Renal pelvis (tissue), 12 donors: ENCODE measurements at places on chromosomes 3 and 15. TPM values are rescaled to one million over a fixed set of nuclear protein-coding genes. Genes with fewer than 3 reads are reported as not detected.

The THAP10 gene
- 7.8 TPM for polyA plus RNA-seq

The CYP1A2 gene
- 0.21 TPM for polyA plus RNA-seq

The LMOD3 gene
- 0.10 TPM for polyA plus RNA-seq

The KIAA1143 gene
- polyA plus RNA-seq, result 47.9 TPM

The AAGAB gene
- 47.7 TPM for polyA plus RNA-seq

The XXYLT1 gene
- polyA plus RNA-seq, result 29.6 TPM

The ZDHHC19 gene
- polyA plus RNA-seq, result 0.40 TPM

The CPA3 gene
- 0.42 TPM for polyA plus RNA-seq

The LYZL4 gene
- polyA plus RNA-seq, result not detected

The FBXL2 gene
- polyA plus RNA-seq, result 30.2 TPM

The ADAMTS9 gene
- polyA plus RNA-seq, result 143 TPM

The CORO2B gene
- polyA plus RNA-seq, result 26.8 TPM

The RBP2 gene
- 0.58 TPM for polyA plus RNA-seq

The WNT7A gene
- not detected for polyA plus RNA-seq

The PSTPIP1 gene
- polyA plus RNA-seq, result 1.1 TPM

- DNase-seq, result no peak
These were observed 7.9 kb upstream of the PIK3CB start for GRCh38 chr3:138842483-138843188.

DNA sequence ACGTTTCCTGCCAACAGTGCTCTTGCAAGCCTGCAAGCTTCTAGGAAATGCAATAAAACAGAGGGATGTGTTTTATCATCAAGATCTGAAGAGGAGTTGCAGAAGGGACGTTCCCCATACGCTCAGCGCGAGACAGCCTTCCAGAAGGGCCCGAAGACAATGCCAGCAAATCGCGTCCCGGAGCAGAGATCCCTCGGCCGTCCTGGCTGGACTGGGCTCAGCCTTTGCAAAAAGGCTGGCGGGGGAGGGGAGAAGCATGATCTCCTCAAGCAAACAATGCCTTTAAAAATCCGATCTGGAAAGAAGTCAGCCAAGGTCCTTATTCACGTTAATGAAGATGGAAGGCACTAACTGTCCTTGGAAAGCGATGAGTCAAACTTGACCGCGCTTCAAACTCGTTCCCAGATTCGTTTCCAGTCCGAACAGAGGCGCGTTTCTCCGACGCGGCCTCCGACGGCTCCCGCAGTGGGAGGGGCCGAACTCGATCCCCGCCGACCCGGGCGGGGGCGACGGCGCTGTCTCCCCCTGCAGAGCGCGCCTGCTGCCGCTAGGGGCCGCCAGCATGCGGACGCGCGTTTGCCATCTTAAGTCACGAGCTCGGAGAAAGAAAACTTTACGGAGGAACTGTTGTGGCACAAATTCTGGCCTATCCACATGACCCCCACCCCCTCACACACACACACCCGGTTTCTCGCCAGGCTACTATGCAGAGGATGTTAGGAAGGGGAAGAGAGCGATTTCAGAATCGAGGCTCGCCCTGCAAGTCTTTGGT lies 5.5 kb downstream of the BCL6 start:
- peak; percentile 88 for DNase-seq

GRCh38 chr15:22895465-22896190 lies 57.2 kb downstream of the NIPA2 start:
- no peak for DNase-seq

DNA sequence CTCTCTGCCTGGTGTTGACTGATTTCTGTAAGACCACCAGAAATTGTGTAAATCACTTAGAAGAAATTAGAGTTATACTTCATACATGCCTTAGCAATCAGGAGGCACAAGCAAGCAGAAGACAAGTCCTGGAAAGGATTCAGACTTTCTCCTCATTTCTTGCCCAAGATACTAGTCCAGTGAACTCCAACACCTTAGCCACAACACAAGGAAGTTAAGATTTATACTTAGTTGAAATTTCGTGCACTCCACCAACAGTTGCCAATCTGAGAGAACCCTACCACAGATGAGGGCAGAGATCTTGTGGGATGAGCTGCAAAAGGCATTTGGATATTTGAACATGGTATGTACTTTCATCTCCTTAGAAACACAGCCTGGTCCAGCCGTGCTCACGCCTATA lies 2.3 kb downstream of the P3H2 start:
- no peak for DNase-seq

DNA sequence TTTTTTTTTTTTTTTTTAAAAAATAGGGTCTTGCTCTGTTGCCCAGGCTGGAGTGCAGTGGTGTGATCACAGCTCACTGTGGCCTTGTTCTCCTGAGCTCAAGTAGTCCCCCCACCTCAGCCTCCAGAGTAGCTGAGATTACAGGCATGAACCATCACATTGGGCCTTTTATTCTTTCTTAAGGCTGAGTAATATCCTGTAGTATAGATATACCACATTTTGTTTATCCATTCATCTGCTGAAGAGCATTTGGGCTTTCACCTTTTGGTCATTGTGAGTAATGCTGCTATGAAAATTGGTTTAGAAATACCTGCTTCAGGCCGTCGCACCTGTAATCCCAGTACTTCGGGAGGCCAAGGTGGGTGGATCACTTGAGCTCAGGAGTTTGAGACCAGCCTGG lies 42.6 kb downstream of the PAQR5 start:
- DNase-seq, result no peak

- DNase-seq, result no peak
These were observed 196.2 kb upstream of the MRPL3 start for GRCh38 chr3:131699001-131699400.

- no peak for DNase-seq
These were observed at the start of gene OR5K2 for GRCh38 chr3:98497381-98497780. OR5K2 (plus strand) TSS chr3:98497681; CDS start chr3:98497681, 0 bp downstream.

GRCh38 chr15:48300038-48300437 lies 31.2 kb upstream of the DUT start:
- DNase-seq, result no peak

- DNase-seq, result peak; percentile 33
These were observed 657 bp downstream of the PATL2 start for GRCh38 chr15:44710236-44711095.

DNA sequence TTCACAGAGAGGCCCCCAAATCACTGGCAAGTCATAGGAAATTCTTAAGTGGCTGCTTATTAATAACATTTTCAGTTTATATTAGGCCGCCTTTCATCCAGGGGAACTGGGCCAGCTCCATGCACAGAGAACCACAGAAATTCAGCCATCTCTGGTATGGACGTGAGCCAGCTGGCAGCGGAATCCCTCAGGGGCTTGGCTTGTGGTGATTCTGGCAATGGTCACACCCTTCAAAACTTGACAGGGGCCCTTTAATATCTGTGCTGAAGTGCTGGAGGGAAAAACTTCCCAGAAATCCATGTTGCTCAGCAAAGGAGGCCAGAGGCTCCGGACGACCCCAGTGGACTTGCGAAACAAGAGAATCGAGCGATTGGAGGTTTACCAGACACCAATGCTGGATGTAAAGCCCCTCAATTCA lies 11.3 kb downstream of the PRICKLE2 start:
- no peak for DNase-seq

- DNase-seq, result no peak
These were observed 24.2 kb downstream of the HDAC11 start for GRCh38 chr3:13504161-13504831.

DNA sequence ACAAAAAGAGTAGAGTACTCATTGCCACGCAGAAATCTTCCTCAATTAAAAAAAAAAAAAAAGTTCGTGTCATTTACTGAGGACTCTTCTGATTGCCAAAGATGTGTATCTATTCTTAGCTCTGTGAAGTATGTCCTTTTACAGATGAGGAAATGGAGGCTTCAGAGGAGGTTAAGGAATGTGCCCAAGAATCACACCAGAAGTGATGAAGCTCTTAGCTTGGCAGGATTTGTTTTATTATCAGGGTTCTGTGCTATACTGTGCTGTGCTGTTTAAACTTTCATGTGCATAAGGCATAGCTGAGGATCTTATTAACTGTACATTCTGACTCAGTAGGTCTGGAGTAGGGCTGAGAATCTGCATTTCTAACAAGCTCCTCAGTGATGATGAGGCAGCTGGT lies 665.2 kb upstream of the ADAMTS9 start:
- no peak for DNase-seq

DNA sequence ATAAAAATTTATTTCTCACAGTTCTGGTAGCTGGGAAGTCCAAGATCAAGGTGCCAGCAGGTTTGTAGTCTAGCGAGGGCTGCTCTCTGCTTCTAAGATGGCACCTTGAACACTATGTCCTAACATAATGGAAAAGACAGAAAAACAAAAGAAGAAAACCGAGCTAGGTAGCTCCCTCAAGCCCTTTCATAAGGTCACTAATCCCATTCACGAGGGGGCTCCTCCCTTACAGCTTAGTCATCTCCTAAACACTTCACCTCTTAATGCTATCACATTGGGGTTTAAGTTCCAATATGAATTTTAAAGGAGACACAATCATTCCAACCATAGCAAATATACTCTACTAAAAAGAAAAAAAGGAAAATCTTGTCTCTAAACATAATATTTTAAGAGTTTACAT lies 23.6 kb downstream of the GOLGA6D start:
- DNase-seq, result no peak

GRCh38 chr3:60696428-60697125 lies 554.7 kb downstream of the FHIT start:
- no peak for DNase-seq

GRCh38 chr3:46019707-46020106 lies 7.6 kb downstream of the XCR1 start:
- DNase-seq, result no peak

- DNase-seq, result no peak
These were observed 63.8 kb downstream of the GJD2 start for GRCh38 chr15:34691034-34691433.

GRCh38 chr15:33398555-33398954 lies 87.8 kb downstream of the RYR3 start:
- no peak for DNase-seq

DNA sequence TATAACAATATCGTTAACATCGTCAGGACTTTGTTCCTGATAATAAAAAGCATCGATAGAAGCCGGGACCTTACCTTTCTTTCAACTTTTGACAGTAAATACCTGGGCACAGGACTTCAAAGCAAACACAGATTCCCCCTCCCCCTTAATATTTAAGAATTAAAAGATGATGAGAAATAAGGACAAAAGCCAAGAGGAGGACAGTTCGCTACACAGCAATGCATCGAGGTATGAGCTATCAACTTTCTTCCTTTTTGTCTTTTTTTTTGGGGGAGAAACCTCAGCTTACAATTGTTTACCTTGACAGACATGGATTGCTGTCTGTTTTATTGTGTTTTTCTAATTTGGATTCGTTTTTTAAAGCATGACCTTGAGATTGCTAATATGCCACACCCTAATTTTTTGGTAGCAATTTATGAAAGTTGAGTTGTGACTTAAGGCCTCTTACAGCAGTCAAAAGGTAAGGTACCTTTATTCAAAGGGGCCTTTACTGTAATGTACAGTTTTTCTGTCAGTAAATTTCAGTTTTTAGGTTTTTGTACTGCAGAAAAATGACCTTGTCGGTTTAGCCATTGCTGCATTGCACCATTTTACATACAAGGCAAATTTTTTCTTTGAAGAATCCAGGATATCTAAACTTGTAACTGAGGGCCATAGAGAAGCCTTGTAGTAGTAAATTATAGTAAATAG lies 1.1 kb downstream of the CHD2 start:
- no peak for DNase-seq

- no peak for DNase-seq
These were observed 59.5 kb upstream of the CTSH start for GRCh38 chr15:79004336-79004735.

DNA sequence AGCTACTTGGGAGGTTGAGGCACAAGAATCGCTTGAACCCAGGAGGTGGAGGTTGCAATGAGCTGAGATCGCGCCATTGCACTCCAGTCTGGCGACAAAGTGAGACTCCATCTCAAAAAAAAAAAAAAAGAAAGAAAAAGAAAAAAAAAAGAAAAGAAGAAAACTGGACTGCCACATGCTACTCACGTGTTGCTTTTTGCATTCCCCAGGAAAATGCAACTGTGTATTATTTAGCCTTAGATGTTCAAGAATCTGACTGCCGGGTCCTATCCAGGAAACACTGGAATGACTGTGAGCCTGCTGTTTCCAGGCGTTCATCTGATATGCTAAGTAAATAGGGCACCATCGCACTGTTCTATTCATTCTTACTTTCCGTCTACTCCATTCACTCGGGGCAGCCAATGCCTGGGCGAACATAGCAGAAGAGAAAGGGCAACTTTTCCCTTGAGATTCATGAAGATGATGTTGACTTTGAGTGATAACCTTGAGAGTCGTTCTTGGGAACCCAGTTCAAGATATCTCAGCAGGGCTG lies 21.4 kb downstream of the HRG start:
- no peak for DNase-seq

DNA sequence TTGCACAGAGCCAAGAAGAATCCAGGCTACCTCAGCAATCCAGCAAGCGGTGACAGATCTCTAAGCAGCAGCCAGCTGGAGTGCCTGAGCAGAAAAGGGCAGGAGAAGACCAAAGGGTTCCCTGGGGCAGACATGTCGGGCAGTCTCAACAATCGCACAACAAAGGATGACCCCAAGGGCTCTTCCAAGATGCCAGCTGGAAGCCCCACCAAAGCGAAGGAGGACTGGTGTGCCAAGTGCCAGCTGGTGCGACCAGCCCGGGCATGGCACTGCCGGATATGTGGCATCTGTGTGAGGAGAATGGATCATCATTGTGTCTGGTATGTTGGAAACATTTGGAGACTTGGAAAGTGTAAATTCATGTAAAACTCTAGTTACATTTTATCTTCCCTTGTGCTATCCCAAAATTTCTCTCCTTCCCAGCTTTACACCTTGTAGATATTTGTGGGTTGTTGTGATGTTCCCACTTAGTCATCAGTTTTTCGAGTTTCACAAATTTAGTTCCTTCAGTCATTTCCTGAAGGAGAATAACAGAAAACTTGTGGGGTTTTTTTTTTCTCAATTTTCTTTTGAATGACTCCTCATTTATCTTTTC lies 6.4 kb downstream of the ZDHHC23 start:
- no peak for DNase-seq

GRCh38 chr15:62727501-62727900 lies 315.0 kb upstream of the TPM1 start:
- no peak for DNase-seq

GRCh38 chr3:190526787-190527762 lies 13.2 kb downstream of the IL1RAP start:
- no peak for DNase-seq

- DNase-seq, result peak; percentile 93
These were observed at the start of gene RCCD1 for GRCh38 chr15:90954712-90955623. RCCD1 (plus strand) TSS chr15:90954884; CDS start chr15:90956735, 1,851 bp downstream.

GRCh38 chr15:76340803-76341365 lies 4.3 kb downstream of the ISL2 start:
- no peak for DNase-seq

- no peak for DNase-seq
These were observed 6.4 kb downstream of the STRA6 start for GRCh38 chr15:74196175-74196574.

- no peak for DNase-seq
These were observed 47.6 kb downstream of the OSTN start for GRCh38 chr3:191246630-191247029.

GRCh38 chr3:189171707-189172106 lies at the start of gene TPRG1:
TPRG1 (plus strand) TSS chr3:189171971; CDS start chr3:189207385, 35,414 bp downstream.
- no peak for DNase-seq

- DNase-seq, result no peak
These were observed 48.5 kb downstream of the RGMA start for GRCh38 chr15:93040288-93041158.

- no peak for DNase-seq
These were observed 36.7 kb upstream of the ZBTB38 start for GRCh38 chr3:141331377-141332318.
